Stimulated activated CD4-positive, alpha-beta T cell treated with anti-CD3 and anti-CD28 coated beads, Interleukin-15, amount 100 ng/mL, for 1 hour (primary cell): ENCODE measurements at places on chromosomes 3 and 15.
A peak's percentile ranks its signal among the peaks of the same experiment; 100 is the strongest.

DNA sequence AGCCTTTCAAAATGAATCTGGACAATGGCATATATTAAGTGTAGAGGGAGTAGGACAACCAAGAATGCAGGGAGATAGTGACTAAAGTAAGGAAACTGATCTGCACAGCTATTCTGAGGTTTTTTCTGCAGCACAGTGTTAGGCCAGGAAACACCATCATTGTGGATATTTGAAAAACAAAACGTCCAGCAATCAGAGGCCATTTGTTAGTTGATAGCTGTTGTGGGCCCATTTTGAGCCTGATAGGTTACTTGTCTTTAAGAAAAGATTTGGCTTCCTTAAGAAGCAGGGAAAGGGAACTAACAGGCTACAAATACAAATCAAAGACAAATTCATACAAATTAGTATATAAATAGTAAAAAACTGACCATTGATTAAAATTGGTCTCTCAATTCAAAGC lies 375.8 kb upstream of the ARL6 start:
- no peak for DNase-seq

DNA sequence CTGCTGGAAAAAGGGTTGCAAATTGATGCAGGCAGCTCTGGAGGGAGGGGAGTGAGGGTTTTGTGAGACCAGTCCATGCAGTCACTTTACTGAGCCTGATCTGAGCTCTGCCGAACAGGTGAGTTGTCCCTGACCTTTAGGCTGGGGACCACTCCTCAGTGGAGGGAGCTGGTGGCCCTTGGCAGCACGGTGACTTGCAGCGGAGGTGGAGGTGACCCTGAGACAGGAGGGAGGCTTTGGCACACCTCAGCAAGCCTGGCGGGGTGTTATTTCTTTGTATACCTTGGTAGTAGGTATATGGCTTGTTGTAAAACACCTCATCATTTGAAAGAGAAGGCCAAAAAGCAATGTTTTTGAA lies 43.5 kb downstream of the FGD5 start:
- no peak for DNase-seq

DNA sequence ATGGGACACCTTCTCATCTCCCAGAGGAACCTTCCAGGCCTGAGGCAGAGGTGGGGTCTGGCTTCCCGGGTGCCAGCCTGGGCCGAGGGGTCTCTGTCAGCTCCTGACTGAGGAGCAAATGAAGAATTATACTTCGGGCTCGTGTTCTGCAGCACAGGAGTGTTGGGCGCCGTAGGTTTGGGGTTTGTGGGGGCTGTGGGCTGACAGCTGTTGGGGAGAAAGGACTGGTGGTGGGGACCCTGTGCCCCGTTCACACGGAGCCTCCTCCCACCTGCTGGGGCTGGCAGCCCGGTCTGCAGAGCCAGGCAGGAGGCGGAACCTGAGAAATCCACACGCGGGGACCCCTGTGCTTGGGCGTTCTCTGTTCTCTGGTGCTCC lies 59.7 kb downstream of the ADAMTS7 start:
- no peak for DNase-seq

DNA sequence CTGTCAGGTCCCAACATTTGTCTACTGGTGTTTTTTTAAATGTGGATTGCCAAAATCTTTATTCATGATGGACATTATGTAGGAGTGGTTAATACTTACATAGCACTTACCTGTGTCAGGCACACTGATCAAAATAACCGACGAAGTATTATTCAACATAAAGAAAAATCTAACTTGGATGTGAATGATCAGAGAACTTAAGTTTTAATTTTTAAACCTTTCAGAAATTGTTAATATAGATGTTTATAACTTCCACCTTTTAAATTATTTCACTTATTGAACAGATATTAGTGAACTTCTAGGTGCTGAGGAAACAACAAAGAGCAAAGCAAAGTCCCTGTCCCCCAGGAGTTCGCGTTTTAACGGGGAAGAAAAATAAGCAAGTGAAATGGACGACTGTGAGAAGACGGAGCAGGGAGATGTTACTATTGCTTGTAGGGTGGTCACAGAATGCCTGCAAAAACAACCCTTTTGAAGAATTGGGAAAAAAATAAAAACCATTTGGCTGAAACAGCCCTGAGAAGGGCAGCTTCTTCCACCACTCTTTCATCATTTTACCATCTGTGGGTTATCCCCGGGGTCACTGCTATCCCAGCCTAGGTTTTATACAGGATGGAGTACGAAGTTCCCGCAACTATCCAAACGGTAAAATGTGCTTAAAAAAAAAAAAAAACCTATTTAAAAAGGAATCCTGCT lies 915 bp upstream of the APH1B start:
- no peak for DNase-seq

DNA sequence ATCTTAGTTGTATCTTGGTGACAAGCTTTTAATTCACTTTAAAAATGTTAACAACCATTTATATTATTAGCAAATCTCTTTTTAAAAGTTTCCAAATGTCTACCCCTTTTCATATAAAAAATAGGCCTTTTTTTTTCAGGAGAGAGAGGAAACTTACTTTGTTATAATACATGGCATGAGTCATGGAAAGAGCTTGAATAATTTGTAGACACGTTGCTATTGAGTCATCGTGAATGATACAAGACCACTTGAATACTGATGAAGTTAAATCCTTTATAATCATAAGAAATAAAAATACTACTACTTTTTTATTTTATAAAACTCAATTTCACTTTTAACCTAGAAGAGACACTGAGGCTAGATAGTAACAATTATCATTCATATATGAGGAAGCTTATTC lies 70.3 kb upstream of the BBX start:
- DNase-seq = no peak

GRCh38 chr15:92809880-92810361 lies 90.2 kb upstream of the CHD2 start:
- DNase-seq = no peak

DNA sequence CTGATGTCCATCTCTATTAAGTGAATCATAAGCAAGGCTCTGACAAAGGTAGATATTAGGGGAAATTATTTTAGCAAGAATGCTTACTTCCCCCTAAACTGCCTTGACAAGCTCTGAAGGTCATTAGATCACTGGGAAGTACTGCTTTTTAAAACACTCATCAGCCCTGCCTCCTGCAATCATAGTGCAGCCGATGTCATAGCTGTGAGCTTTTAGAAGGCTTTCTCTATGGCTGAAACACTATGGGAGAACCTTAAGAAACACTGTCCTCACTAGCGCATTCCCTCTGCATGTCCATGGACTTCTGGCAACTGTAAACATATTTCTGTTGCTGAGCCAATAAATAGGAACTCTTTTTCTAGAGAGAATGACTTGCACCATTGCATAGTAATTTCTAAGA lies 38.7 kb upstream of the PTPRG start:
- no peak for DNase-seq

DNA sequence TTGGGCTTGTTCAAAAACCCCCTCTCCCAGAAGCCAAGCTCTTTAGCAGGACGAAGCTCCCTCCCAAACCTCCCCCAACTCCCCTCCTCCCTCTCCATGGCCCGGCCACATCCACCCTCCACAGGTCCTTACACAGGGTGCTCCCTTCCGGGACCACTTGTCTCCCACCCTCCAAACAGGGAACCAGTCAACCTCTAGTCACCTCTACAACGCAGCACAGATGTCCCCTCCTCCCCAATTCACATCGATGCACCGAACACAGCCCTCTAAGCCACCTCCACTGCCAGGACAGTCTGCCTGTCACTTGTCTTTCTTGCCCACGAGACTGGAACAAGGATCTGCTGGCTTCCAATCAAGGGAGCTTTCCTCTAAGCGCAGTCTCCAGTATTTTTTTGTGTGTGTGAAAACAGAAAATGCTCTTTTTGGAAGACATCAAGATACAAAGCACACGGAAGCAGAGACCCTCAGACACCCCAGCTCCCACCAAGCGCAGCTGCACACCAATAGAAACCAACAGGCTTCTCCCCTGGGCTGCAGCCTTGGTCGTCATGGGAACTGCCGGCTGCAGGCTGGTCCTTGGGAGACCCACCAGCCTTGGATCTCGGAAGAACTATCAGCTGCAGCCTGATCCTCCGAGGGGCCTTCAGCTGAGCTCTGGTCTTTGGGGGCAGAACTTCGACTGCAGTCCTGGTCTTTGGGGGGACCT lies 26.5 kb downstream of the IQSEC1 start:
- DNase-seq = no peak

DNA sequence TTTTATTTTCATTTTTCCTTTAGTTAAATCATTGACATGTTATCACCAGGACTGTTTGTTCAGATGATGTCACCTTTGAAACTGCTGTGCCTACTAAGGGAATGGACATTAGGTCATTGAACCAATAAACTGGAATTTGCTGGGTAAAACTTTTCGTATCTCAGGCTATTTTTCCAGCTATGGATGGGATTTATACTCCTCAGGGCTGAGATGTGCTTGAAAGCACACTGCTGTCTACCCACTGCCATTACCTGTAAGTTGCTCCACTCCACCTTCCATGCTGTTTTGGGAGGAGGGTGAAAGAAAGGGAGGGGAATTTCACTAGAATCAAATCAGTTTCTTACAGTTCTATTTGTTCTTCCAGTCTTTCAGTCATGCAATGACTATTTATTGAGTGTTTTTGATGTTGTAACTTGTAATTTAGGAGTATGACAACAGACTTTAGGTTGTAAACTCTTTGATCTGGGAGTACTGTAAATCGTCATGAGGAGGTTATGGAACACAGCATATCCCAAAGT lies 11.3 kb downstream of the EHD4 start:
- DNase-seq = no peak

GRCh38 chr3:64489361-64490044 lies 198.3 kb downstream of the ADAMTS9 start:
- DNase-seq = no peak

DNA sequence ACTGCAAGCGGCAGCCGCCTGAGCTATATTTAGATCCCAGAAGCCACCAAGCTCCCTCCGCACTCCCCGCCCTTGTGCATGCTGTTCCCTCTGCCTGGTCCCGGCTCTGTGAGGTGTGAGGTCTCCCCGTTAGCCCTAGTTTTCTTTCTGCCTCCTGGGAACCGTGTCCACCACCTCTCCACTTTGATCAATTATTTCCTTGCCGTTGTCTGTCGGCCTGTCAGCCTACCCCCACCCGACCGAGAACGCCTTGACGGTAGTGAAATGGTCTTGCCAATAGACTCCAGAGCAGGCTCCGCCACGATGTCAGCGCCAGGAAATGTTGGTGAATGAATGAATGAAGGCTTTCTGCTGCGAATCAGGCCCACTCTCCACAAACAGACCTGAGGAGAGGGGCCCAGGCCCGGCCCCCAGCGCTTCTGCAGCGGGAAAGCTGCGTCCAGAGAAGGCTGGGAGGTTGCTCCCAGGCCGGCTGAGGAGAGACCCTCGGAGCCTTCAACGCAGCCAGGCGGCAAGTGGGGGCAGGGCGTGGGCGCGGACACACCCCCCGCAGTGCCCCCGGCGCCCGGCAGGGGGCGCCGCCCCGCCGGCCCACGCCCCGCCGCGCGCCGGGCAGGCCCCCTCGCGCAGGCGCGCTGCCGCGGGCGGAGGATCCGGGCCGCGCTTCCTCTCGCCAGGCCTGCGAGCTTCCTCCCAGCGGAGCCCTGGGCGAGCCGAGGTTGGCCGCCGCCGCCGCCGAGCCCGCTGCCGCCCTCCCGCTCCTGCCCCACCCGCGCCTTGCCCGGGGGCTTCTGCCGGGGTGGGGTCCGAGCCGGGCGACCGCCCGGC lies at the start of gene CSK:
Gene CSK (plus strand): TSS at position 650 of the 828 bp plus-strand sequence. CDS start 16,218 bp downstream, outside the sequence.
- peak; percentile 67 for DNase-seq

- DNase-seq = no peak
Observed at GRCh38 chr3:129207479-129207878, 23.8 kb upstream of the CNBP start.

DNA sequence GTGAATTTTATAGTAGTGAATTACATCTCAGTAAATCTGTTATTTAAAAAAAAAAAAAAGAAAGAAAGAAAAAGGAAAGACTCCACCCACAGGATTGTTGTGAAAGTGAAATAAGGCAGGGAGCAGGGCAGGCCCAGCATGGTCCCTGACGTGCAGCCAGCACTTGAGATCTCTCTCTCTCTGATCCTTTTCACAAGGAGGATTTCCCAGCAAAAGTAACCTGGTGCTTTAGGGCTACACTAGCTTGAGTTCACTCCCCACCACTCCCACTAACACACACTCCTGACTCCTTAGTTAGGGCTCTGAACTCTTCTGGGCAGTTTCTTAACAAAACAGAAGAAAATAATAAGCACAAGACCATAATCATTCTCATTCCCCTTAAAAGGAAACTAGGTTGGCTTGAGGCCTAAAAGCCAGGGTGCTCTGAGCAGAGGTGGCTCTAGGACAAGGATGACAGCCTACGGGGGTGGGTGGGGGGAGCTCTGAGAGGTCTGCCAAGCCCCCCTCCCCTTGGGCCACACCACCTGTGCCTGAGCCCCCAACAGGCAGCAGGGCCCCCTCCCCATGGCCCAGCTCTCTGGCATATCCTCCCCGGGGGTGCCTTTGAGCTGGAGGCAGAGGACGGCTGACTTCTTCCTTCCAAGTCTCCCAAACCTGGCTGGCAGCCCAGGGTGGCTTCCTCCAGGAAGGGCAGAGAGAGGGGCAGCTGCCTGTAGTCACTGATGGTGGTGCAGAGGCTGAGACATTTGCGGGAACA lies 856 bp downstream of the TMEM40 start:
- DNase-seq = no peak

GRCh38 chr15:85625166-85625830 lies 169.4 kb downstream of the KLHL25 start:
- DNase-seq = no peak

- DNase-seq = no peak
Observed at GRCh38 chr15:99247062-99247461, 2.3 kb downstream of the TTC23 start.

DNA sequence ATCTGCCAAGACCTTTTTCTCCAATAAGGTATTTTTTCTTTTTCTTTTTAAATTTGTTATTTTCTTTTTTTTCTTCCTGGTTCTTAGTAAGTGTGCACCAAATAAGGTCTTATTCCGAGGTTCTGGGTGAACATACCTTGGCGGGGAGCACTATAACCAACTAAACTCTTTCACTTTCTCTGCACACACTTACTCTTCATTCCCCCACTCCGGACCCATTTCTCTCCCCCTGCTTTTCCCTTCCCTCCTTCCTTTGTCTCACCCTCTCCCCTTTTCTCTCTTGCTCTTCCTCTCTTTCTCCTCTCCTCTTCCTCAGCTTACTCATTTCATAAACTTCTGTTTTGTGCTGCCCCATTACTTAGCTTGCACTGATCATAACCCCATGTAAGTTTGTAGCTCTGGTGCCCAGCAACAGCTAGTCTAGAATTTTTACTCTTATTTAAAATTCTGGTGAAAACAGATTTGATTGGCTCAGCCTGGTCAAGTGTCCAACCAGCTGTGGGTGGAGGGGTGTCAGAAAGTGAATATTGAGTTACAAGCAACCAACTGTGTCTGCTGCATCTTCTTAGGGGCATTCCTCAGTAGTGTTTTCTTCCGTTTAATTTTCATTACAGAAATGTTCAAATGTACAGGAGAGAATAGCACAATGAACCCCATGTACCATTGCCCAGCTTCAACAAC lies 297.5 kb downstream of the SHQ1 start:
- no peak for DNase-seq

DNA sequence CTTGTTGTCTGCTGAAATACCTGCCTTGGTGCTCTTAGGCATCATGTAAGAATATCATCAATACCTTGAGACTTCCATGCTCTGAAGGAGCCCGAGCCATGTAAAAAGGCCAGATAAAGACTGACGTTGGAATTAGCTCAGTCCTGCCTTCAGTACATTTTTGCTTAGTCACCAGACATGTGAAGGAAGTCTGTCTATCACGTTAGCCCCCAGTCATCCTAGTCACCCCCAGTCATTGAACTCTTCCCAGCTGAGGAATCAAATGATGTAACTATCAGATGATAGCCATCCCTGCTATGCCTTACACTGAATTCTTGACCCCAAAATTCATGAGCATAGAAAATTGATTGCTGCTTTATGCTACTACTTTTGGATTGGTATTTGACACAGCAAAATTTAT lies 351.2 kb upstream of the SGO1 start:
- no peak for DNase-seq
